Stimulated activated CD8-positive, alpha-beta memory T cell treated with anti-CD3 and anti-CD28 coated beads, Interleukin-12 subunit alpha, Interleukin-12 subunit beta, amount 100 ng/mL, for 1 hour (primary cell): ENCODE measurements at places on chromosomes 12 and 14.
A peak's percentile ranks its signal among the peaks of the same experiment; 100 is the strongest.

GRCh38 chr12:31217356-31218130 lies 108.4 kb downstream of the SINHCAF start:
- no peak for DNase-seq

GRCh38 chr12:113247123-113248050 lies 26.1 kb downstream of the TPCN1 start:
- DNase-seq, result no peak

DNA sequence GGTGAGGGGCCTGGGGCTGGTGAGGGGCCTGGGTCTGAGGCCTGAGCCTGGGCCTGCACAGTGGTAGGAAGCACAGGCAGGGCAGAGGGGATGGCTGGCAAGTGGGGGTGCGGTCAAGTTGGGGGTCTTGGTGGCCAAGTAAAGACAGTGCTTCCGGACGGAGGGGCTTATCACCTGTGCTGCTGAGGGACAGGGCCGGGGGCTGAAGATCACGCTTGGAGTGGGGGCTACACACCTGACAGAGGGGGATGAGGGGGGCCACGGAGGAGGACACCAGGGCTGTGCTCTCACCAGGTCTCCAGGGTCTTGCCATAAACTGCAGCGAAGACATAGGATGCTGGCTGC lies 12.2 kb downstream of the TEDC1 start:
- no peak for DNase-seq

GRCh38 chr14:20791597-20791996 lies 10.5 kb downstream of the RNASE6 start:
- no peak for DNase-seq

- no peak for DNase-seq
Measured at GRCh38 chr12:8991371-8992345, 2.3 kb downstream of the KLRG1 start.

GRCh38 chr14:93051600-93052546 lies 63.9 kb downstream of the ITPK1 start:
- DNase-seq, result no peak

DNA sequence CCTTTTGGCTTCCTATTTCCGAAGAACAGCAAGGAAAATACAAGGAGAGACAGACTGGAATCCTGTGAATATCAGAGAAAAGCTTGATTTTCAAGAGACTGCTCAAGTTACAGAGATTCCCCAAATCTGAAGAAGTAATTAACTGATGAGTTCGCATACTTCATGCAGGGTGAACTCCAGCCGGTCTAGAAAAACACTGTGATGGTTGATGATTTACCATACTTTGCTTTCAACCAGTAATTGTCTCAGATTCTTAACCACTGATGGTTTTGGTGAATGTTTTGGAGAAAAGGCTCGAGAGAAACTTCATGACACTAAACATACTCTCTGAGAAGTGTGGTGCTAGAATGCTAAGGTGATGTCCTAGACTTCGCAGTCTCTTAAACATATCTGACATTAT lies 4.4 kb upstream of the PLXNC1 start:
- DNase-seq, result no peak

DNA sequence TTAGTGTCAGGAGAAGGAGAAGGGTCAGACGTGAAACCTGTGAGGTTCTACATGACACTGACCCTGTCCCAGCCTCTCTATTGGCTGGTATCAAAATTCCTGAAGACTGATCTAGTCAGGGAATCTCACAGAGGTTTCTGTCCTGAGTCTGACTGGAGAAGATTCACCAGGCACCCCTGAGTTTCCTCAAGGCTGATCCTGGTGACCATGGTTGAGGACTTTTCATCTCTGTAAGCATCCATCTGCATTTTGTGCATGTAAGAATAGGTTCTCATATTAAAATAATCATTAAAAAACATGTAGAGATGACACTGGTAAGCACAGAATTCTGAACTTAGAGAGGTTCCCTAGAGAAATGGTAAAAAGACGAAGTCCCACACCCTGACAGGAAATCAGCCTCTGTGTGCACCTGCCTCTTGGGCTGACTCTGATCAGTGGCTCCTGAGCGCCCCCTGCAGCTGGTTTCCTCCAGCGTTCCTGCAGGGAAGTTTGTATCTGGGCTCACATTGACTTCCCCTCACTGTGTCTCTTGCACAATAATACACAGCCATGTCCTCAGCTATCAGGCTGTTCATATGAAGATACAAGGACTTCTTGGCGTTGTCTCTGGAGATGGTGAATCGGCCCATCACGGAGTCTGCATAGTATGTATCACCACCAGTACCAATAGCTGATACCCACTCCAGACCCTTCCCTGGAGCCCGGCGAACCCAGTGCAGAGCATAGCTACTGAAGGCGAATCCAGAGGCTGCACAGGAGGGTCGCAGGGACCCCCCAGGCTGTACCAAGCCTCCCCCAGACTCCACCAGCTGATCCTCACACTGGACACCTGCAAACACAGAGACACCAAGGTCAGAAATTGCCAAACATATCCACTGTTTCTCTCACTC lies 991.9 kb downstream of the TMEM121 start:
- peak; percentile 73 for DNase-seq

- no peak for DNase-seq
Measured at GRCh38 chr12:1500095-1500801, 94.1 kb downstream of the FBXL14 start.
